ENCODE measurements at places on chromosomes 2 and 18. TPM values are rescaled to one million over a fixed set of nuclear protein-coding genes. Genes with fewer than 3 reads are reported as not detected.
A peak's percentile ranks its signal among the peaks of the same experiment; 100 is the strongest.

CPLX4 gene
- total RNA-seq = not detected

CEP76 gene
- total RNA-seq = 12.0 TPM

ABCG5 gene
- not detected for total RNA-seq

ATG16L1 gene
- 34.1 TPM for total RNA-seq

GAREM1 gene
- not detected for total RNA-seq

CXCR1 gene
- total RNA-seq = not detected

VWC2L gene
- not detected for total RNA-seq

UGT1A4 gene
- total RNA-seq = not detected

GRCh38 chr2:239378021-239378917 is 22.6 kb downstream of the HDAC4 start:
- ATAC-seq = no peak

- ATAC-seq = no peak
Observed at GRCh38 chr2:141003967-141004657, 1126.7 kb downstream of the LRP1B start.

- no peak for ATAC-seq
Observed at GRCh38 chr2:107738266-107738665, 88.4 kb upstream of the RGPD4 start.

DNA sequence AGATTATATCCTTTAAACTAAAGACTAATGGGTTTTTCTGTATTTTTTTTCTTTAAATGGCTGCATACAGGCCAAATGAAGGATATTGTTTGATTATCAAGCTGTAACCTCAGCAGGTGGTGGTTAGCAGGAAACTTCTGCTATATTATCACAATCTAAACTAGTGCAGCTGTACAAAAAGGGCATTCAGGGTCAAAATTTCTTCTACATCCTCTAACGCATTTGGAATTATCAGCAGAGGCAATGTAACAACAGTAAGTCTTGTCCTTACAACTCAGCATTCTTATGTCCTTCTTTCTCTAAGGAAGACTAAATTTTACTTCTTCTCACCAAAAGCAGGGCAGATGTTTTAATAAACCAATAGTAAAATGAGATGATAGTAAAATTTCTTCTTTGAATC is 135.8 kb upstream of the FN1 start:
- no peak for ATAC-seq

- no peak for ATAC-seq
Observed at GRCh38 chr2:74212702-74213410, 14.4 kb downstream of the MTHFD2 start.

- no peak for ATAC-seq
Observed at GRCh38 chr2:119491776-119492525, 32.3 kb downstream of the SCTR start.

DNA sequence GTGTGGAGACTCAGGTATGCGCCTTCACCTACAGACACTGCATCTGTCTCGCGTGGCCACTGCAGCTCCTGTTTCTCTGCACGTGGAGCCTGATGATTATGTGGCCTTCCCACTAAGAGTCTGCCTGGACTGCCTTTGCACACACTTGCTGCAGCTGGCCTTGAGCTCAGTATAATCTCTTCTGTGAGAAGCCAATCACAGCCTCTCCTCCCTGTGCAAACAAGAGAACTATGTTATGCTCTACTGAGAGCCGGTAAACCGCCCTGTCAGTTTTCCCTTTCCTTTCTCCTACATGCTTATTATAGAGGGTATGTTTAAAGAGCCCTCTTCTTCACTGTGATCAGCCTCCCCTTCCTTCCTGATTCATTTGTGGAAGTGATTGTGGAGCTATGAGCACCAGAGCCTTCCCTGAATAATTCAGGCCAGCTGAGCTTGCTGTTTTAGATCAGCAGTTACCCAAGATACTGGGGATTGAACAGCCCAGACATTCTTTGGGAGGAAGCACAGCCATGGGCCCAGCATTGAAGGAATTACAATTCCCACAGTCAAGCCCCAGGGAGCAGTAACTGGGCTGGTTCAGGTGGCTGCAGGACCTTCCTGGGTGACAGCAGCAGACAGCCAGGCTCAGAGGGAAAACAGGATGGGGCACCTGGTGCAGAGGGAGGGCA is 3.7 kb upstream of the TGFA start:
- no peak for ATAC-seq

- ATAC-seq = no peak
Observed at GRCh38 chr2:230976671-230977171, 19.2 kb upstream of the SPATA3 start.

GRCh38 chr2:100365434-100365833 is 43.1 kb upstream of the LONRF2 start:
- ATAC-seq = no peak

DNA sequence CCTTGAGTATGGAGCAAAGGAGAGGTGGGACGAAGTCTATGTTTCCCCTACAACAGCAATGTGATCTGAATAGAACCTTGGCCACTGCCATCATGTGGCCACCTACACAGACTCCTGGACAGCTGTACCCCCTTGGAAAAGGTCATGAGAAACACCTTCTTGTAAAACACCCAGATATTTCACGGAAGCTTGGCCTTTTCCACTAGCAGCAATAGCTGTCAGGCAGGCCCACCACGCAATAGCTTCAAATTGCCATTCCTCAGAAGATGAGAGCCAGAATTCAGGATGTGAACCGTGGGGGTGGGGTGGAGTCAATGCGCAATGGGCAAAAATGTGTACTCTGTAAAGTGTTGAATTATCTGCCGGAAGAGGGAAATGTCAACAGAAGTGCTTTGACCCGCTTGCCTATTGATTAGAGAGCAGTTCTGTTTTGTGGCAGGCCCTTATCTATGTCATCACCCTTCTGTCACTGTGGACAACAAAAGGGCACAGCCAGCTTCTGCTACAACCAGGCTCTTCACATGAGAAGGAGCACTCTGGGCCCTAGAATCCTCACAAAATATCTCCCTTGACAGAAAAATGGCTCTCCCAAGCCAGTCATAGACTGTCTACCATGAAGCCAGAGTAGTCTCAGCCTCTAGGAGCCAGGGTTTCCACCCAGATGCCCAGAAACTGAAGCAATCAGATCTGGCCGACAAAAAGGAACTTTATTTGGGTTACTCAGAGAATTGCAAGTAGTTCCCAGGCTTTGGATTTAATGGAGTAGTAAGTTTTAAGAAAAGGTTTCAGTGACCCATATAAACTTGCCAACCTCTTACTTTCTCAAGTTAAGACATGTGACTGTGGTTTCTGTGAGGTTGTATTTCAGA is 9.5 kb downstream of the INPP1 start:
- ATAC-seq = peak; percentile 61

- ATAC-seq = no peak
Observed at GRCh38 chr18:43507842-43508481, 230.7 kb upstream of the SYT4 start.

- ATAC-seq = no peak
Observed at GRCh38 chr18:11994703-11995444, 13.6 kb downstream of the IMPA2 start.

GRCh38 chr2:25617948-25618646 is 55.3 kb downstream of the DTNB start:
- no peak for ATAC-seq

Measured in activated T-helper 17 cell treated with anti-CD3 and anti-CD28 coated beads, Interleukin-2, amount 50 U/mL, for 72 hours (primary cell).